ENCODE measurements at places on chromosomes 13 and 19.

DNA sequence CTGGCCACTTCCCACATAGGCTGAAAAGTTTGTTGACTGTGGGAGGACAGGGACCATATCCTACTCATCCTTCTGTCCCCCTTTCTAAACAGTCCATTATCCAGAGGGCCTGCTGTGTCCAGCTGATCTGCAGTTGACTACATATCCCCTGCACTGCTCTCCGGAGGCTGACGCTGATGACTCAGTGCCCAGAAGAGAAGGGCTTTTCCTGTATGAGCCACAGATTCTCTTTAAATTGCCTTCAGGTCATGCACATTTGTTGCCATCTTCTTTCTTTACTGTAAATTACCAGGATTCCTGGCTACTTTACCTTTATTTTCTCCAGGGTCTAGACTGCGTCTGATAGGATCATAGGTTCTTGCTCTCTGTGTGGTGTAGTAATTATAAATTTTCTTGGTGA, 125.2 kb downstream of the LACC1 start:
- no peak for DNase-seq

DNA sequence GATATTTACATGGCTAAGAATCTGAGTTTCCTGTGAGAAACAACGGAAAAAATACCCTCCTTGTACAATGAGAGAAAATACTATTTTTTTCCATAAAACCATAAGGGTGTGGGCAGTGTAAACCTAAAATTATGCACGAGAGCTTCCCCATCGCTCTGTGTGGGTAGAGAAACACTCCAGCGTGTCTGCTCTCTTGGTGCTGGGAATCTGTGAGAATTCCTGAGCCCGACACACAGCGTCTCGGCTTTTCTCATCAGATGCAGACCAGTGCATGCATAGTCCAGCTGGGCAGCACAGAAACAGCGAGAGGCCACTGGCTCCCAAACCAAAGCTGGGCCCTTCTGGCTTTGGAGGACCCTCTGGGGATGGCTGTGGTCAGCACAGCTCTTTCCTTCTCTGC, 12.0 kb downstream of the PLPP2 start:
- no peak for DNase-seq

GRCh38 chr19:41302624-41303351, 7.2 kb upstream of the CCDC97 start:
- DNase-seq, result no peak

DNA sequence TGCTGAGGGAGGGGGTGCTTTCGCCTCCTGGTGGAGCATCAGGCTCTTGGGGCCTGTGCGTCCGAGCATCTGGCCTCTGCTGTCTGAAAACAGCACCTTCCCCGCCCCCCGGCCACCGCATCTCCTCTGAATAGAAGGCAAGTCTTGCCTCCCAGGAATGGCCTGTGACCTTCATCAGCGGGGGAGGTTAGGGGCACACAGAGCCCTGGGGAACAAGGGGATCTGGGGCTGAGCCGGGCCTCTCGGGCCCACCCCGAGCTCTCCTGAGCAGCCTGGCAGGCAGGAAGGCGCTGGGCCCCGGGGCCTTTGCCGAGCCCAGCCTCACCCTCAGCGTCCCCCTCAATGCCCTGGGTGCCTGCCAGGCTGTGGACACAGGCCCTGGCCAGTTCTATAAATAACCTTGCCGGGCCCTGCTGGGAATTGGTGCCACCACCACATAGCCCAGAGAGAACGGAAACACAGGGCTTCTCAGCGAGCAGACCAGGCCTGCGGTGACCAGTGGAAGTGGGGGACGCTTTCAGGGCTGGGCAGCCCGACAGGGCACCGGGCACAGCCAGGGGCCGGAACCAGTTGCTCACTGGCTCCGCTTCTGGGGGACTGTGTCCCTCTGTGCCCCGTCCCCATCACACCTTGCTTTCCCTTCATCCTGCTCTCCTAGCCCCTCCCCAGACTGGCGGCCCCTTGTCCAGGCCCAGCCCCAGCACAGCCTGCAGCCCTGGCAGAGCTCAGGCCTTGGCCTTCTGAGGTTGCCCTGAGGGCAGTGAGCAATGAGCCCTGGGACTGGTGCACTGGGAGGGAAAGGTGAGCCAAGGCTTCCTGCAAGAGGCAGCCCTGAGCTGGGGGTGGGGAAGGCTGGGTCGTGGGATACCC, 9.5 kb downstream of the STK11 start:
- no peak for DNase-seq

- no peak for DNase-seq
These were observed 106.9 kb downstream of the FGF9 start for GRCh38 chr13:21777813-21778212.

GRCh38 chr19:46603195-46603637, 2.1 kb downstream of the CALM3 start:
- peak; percentile 61 for DNase-seq

DNA sequence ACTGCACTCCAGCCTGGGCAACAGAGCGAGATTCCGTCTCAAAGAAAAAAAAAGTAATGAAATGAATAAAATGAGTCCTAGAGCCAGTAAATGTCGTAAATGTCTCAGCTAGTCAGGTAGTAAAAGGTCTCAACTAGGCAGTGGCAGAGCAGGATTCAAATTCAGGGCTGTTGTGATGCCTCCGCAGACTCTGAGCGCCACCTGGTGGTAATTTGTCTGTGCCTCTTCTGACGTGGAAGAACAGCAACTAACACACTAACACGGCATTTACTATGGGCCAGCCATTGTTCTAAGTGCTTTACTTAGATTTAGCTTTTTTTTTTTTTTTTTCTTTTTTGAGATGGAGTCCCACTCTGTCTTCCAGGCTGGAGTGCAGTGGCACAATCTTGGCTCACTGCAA, 30.2 kb downstream of the CYP2F1 start:
- DNase-seq, result no peak

- DNase-seq, result no peak
These were observed 33.5 kb downstream of the ELL start for GRCh38 chr19:18488403-18488723.

GRCh38 chr19:12126707-12127106, 13.4 kb downstream of the ZNF20 start:
- no peak for DNase-seq

DNA sequence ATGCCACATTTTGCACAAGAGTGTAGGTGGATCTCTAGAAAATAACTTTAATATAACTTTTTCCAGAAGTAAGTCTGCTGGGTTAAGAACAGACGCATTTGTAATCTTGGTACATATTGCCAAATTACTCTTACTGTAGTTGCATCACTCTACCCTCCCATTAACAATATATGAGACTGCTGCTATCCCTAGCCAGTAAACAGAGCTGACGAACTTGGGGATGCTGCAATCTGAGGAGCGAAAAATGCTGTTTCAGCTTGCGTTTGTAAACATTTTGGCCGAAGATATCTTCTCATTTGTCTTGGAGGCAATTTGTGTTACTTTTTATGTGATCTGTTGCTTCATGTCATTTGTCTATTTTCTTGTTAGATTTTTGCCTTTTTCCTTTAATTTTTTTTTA, 1482.8 kb downstream of the OLFM4 start:
- no peak for DNase-seq

DNA sequence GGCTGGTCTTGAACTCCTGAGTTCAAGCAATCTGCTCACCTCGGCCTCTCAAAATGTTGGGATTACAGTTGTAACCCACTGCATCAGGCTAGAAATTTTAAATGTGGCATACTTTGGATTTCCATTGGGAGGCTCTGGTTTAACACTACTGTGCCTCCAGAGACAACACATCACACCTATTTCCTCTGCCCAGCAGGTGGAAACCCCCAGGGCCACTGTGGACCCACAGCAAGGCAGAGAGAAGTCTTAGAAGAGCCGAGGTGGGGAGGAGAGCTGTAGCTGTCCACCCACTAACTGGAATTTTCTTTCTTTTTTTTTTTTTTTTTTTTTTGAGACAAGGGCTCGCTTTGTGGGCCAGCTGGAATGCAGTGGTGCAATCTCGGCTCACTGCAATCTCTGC, 39.4 kb downstream of the IER2 start:
- DNase-seq, result no peak

GRCh38 chr19:38252385-38252784, 3.8 kb downstream of the PPP1R14A start:
- no peak for DNase-seq

Measured in chondrocyte (in vitro differentiated cells).